T1000 (cell line): ENCODE measurements at places on chromosomes 12 and 14.
A peak's percentile ranks its signal among the peaks of the same experiment; 100 is the strongest.

- DNase-seq: no peak
Measured at GRCh38 chr14:24576182-24576581, at the start of gene CTSG. Gene CTSG, minus strand, starts transcription at chr14:24576250. Its CDS starts 27 bp downstream, at chr14:24576223.

GRCh38 chr12:132554845-132555630 lies 55.3 kb downstream of the LRCOL1 start:
- no peak for DNase-seq

GRCh38 chr12:124264089-124264795 lies 30.7 kb upstream of the RFLNA start:
- no peak for DNase-seq

DNA sequence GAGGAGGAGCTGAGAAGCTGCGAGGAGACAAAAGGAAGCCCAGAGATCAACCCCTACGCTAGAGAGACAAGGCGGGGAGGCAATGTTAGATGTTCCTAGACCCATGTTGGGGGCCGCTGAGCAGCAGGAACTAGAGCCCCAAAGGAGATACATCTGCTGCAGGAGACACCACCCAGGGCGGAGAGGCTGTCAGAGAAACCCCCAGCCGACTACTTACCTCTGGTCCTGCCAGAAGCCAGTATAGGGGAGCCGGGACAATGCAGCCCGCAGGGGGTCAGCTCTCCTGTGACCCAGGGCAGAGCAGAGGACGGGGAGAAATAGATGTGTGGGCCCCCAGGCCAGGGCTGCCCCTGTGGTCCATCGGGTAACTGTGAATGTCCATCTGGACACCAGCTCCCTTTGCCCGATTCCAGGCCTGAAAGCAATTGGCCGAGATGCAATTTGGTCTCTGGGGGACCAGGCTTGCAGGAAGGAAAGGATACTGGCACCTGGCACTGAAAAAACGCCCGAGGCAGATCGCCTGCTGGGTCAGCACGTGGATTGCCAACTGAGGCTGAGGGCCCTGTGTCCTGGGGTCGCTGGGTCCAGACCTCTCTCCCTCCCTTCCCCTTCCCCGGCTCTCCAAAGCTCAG lies 34.9 kb downstream of the SYNE3 start:
- DNase-seq: no peak

DNA sequence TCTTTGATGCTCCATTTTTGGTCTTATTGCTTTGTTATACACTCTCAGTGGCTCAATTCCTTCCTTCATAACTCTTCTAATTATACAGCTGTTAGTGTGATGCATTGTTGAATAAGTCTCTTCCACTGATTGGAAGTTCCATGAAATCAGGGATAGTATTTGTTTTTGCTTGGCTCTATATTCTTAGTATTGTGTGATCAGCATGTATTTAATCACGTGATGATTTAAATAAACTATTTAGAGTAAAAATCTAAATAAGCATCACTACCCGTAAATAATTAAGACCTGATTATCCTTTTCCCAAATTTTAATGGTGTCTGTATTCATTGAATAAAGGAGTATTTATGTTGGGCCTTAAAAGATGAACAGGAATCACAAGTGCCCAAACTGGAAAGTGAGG lies 355.7 kb downstream of the NPAS3 start:
- DNase-seq: no peak

GRCh38 chr12:59627582-59627981 lies 31.8 kb downstream of the SLC16A7 start:
- DNase-seq: no peak

DNA sequence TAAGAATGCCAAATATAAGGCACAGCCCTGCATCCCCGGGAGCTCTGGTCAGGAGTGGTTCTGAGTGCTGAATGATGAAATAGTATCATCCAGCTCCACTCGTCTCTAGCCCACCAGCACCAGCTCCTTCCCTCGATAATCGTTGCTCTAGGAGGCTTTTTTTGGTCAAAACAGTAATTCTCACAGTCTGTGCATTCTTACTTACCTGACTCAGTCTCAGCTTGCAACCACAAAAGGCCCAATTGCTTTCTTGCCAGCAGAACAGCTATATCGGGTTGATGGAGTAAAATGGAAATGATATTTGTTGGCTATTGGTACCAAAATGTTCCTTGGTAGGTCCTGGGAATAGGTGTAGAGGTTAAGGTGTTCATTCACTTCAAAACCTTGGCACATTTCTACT lies 94.8 kb downstream of the BMP4 start:
- DNase-seq: no peak

DNA sequence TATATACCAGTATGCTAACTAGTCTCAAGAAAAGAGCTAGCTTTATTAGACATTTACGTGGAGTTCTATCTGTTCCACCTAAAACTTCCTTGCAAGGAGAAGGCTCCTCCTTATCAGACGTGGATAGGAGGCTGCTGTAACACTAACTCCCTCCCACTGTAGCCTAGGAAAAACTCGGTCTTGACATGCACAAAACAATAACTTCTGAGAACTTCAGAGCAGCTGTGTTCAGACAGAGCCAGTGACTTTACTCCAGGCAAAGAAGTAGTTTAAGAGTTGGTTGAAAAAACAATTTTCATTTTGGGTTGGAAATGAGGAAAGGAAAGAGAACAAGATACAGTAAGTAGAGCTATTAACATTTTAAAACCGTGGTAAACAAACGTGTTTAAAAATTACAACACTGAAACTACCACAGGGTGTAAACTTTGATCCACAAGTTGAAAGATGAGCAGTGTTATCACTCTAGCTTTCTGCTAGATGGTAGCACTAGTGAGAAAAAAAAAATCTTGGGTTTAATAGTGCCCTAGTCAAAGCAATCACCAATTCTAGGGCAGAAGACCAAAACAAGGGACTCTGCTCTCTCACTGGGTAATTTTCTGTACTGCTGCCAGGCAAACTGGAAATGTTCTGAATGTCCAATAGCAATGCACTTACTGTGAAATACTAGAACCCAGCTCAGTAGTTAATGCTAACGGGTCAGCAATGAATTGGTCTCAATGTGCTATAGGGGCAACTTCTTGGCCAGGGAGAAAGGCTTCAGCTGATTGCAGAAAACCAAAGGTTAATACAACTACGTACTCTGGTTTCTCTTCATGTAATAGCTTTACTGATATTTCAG lies 2.4 kb downstream of the ATF7 start:
- DNase-seq: no peak

- no peak for DNase-seq
Measured at GRCh38 chr12:116453631-116454030, 105.5 kb upstream of the MAP1LC3B2 start.

- DNase-seq: no peak
Measured at GRCh38 chr14:70884595-70885342, 22.5 kb upstream of the PCNX1 start.

DNA sequence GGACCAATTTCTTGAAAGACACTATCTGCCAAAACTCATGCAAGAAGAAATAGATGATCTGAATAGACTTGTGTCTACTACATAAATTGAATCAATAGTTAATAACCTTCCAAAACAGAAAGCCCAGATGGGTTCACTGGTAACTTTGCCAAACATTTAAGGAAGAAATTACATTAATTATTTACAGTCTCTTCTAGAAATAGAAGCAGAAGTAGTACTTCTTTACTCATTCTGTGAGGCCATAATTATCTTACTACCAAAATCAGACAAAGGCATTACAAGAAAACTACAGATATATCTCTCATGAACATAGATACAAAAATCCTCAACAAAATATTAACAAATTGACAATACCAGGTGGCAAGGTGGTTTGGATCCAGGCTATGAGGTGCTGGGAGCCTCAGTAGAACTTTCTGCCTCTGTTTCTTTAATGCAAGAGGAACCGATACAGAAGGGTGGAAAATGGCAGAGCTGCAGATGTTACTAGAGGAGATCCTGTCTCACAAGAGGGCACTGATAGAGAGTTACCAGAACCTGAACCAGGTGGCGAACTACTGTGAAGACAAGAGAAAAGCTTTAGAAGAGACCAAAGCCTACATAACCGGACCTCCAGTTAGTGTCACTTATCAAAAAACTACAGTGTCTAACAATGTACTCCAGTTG lies 33.7 kb upstream of the KTN1 start:
- DNase-seq: no peak

DNA sequence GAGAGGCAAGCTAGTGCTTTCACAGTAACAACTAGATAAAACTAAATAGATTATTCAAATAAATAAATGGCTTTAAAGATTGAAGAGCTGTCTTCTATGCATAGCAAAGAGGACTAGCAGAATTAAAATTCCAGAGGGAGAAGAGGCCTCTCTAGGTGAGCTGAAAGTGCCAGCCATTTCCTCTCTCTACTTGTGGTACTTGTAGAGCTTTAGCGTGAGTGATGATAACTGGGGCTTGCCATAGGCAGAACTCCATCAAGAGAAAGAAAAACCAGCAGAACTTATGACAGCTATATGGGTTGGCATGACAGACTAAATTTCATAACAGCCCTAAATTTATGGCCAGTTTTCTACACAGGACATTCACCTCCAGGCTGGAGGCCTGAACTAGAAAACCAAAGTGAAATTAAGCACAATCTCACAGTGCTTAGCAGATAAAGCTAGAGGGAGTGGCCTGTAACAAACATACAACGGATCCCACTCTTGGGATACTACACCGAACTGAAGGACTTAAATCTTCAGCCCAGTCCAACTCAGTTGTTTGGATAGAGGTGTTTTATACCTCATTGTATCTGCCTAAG lies 11.0 kb downstream of the SPTLC2 start:
- DNase-seq: no peak

GRCh38 chr12:6347367-6348338 lies 5.8 kb upstream of the TNFRSF1A start:
- DNase-seq: no peak

DNA sequence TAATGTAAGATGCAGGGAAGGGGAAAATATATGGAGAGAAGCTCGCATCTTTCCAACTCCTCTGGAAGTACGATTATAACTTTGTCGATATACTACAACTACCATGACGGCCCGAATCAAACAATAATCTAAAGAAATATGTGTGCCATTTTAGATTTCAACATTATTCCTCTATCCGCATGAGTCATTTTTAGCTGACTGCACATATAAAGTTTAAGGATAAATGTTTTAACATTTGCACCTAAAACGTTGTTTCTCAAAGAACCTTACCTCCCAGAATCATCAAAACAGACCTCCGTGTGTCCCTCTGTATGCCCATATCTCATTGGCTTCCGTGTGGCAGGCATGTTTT lies 482 bp downstream of the WDHD1 start:
- no peak for DNase-seq

- DNase-seq: peak; percentile 76
Measured at GRCh38 chr12:116454950-116455447, 104.2 kb upstream of the MAP1LC3B2 start.

DNA sequence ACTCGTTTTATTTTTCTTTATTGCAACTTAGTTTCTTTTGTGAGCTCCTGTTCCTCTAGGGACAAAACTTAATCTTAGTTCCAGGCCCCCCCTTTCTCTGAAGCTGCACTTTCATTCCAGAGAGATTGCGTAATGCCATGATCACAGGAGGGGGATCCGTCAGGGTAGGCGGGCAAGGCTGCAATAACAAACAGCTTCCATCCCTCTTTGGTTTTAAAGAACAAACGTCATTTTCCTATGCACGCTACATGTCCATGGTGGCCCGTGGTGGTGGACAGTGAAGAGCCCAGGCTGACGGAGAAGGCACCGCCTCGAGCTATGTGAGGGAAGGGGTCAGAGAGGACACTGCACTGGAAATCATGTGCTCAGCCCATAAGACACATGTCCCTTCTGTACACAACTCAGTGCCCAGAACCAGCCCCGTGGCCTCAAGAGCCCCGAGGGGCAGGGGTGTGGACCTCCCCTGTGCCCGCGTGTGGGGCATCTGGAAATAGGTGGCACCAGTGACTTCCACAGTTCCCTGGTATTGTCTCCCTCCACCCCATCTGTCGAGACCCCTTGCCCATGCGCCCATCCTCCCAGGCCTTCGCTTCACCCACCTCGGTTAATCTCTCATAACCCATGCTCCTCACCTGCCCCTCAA lies 161.4 kb downstream of the ADGRD1 start:
- DNase-seq: no peak

DNA sequence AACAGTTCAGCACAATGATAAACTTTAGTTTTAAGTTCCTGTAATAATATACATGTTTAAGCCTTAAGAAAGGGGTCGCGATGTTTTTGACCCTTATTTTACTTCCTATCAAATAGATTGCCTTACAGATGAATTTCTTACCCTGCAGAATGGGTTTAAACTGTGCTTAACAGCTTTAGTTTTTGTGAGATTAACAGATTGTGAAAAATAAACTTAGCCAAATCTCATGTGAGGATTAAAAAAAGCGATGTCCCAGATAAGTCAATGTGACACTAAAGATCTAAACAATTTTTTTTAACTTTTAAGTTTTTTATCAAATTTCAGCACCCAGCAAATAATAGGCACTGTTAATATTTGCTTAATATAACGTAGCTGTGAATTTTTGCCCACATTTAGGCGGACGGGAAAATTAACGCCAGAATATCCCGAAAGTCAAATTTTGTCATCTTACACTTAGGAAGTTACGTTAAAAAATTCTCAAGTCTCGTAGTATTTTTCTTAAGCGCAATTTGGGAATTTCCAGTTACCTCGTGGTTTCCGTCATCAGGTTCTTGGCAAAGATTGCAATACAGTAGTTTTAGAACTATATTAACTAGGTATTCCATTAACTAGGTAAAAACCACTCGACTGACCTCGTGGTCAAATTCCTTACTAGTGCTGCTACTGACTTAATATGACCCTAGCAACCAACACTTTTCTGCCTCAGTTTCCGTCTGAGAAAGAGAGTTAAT lies 1.2 kb downstream of the HNRNPC start:
- no peak for DNase-seq

DNA sequence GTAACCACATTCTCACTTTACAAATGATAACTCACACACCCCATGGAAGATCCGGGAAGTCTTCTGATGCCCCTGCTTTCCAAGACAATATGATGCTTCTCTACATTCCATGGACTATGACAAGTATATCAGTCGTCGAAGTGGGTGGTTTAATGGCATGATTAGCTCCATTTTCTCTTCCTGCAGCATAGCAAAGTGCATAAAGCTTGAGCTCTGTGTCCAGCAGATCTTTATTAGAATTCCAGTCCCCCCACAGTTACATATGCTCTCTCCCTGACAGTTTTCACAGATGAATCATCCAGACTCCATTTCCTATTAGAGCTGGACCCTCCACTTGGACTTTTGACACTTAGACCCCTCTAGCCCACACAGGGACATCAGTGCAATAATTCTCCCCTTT lies 174.9 kb downstream of the BCAT1 start:
- DNase-seq: no peak

GRCh38 chr14:53295985-53296582 lies 143.0 kb upstream of the DDHD1 start:
- DNase-seq: no peak
